NCI-H1930 (cell line): ENCODE measurements at places on chromosomes 12 and 14.

- DNase-seq = no peak
Measured at GRCh38 chr14:89171168-89171567, 245.9 kb downstream of the FOXN3 start.

- DNase-seq = no peak
Measured at GRCh38 chr14:22602862-22603261, 4.8 kb downstream of the ABHD4 start.

- DNase-seq = no peak
Measured at GRCh38 chr14:101362529-101363260, 198.6 kb upstream of the DIO3 start.

DNA sequence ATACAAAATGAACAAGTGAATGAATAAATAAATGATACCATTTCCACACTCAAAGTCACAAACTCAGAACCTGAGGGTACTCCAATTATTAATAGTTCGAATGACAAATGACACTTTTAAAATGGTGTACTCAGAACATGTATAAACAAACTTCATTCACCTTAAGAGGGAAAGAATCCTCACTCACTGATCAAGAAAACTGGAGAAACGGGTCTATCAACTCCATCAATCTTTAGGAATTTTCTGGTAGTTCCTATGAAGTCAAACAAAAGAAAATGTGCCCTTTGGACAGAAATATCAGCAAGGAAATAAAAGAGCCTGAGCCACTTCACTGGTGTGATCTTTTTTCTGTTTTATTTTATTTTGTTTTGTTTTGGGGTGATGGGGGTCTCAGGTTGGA lies 5.2 kb upstream of the NRDE2 start:
- no peak for DNase-seq

DNA sequence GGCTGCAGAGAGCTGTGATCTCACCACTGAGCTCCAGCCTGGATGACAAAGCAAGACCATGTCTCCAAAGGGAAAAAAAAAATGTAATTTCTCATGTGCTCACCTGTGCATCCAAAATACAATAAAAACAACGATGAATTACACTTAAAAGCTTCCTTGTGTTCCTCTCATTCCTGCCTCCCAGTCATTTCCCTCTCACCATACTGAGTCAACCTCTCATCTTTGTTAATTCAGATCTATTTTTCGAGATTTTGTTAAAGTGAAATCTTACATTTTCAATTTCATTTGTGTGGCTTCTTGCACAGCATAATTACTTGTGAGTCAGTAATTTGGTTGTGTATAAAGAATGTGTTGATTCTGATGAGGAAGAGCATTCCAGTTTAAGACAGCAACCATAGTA lies 1203.2 kb downstream of the TMEM121 start:
- DNase-seq = no peak

DNA sequence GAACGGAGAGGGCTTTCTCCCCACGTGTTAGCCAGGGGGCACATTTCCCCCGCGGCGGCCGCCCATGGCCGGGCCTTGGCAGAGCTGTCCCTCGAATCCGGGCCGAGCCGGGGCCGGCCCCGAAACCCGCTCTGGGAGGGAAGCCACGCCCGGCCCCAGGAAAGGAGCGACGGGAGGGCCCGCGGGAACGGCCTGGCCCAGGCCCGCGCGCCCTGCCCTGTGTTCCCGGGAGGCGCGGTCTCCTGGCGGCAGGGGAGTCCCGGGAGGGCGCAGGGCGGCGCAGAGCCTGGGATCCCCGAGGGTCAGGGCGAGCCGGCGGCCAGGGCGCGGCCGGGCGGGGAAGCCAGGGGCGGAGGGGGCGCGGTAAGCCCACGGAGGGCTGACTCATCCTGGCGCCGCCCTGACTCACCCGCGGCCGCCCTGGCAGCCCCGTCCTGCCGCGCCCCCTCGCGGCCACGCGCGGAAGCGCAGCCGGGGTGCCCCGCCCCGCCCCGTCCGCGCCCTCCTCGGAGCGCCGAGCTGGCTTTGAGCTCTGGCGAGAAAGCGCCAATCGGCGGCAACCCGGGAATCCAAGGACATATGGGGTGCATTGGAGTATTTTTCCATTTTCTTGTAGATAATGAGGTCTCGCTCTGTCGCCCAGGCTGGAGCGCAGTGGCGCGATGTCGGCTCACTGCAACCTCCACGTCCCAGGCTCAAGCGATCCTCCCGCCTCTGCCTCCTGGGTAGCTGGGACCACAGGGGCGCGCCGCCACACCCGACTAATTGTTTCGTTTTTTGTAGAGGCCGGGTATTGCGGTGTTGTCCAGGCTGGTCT lies 31.8 kb upstream of the PLEKHG6 start:
- DNase-seq = peak; percentile 66

DNA sequence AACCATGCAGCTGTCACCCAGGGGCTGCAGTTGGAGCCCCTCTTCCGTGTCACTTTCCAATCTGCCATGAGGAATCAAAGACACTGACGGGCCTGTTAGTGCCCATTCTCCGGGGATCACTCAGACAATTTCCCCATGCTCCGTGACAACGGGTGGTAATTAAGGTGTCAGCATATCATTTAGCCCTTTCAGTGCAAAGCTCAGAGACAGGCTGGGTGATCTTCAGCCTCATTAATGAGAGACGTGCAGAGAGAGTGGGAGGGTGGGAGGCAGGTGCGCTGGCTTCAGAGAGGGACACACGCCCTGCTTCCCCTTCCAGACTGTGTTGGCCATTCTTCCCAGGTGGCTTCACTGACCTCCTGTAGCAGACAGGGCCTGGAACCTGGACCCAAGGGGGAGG lies 58.7 kb downstream of the MVK start:
- DNase-seq = no peak

GRCh38 chr14:105340821-105341733 lies 26.5 kb downstream of the PACS2 start:
- DNase-seq = no peak

DNA sequence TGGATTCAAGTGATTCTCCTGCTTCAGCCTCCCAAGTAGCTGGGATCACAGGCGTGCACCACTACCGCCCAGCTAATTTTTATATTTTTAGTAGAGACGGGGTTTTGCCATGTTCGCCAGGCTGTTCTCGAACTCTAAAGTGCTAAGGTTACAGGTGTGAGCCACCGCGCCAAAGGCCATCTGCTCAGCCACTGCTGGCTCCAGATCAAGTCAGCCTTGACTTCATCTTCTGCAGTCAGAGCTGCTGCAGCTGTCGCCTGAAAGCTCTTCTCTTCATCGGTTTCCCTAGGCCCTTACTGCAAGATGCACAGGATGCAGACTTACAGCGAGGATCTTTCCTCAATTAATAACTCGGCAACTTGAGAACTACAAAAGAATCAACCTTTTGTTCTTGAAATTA lies 66.8 kb downstream of the CLIP1 start:
- DNase-seq = no peak

- DNase-seq = no peak
Measured at GRCh38 chr14:79856381-79856780, 354.9 kb downstream of the DIO2 start.

GRCh38 chr12:85076688-85077430 lies 40.7 kb downstream of the LRRIQ1 start:
- peak; percentile 35 for DNase-seq

- no peak for DNase-seq
Measured at GRCh38 chr14:65588426-65589140, 176.1 kb downstream of the FUT8 start.

- DNase-seq = no peak
Measured at GRCh38 chr14:79502136-79502750, 709.1 kb downstream of the DIO2 start.

DNA sequence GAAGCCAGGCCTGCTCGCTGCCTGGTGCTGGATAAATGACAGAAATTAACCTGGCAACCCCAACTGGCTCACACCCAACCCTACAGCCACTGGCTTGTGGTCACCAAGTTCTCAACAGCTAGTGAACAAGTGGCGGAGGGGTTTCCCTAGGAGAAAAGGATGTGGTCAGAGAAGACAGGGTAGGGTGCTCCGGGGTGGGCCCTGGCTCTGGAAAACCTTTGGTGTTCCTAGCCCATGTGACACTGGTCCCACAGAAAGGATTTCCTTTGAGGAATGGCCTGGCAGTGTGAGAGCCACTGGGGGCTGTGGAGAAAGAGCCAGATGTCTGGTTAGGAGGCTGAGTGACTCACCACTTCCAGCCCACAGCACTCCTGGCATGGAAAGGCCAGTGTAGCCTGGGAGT lies 8.7 kb downstream of the SYNE3 start:
- DNase-seq = no peak

DNA sequence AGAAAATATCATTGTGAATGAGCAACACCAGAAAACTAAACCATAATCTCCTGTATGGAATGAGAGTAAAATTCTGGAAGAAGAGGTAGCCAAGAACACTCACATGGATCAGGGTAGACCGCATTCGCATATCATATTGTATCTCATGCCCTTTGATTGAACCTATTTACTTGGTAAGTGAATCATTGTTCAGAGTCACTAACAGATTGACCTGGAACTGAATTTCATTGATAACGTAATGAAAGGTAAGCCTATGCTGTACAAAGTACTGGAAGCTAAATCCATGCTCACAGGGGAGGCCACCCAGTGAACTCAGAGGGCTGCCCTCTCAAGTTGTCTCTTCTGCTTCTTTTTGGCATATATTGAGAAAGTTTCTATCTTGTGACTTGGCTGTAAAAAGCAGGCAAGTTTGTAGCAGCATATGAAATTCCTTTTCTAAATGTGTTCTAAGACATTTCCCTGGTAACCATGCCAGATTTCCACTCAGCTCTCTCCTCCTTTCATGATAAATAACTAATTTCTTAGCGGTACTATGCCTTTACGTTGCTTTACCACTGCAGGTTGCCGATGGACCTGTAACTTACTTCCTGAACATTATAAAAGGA lies 91.4 kb downstream of the PLCZ1 start:
- no peak for DNase-seq

DNA sequence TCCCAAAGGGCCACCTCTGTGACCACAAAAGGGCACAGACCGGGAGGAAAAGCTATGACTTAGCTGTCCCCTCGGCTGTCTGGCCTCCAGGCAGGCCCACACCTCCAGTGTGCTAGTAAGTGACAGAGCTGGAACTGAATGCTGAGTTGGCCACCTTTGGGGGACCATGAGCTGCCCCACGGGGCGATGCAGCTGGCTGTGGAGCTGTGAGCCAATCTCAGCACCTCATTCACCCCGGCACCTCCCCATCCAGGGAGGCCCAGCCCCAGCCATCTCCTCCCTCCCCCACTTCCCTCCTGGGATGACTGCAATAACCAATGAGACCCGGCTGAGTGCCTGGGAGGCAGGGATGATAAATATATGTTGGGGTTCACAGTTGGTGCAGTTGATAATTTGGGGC lies 12.2 kb upstream of the TESC start:
- DNase-seq = no peak

- no peak for DNase-seq
Measured at GRCh38 chr14:105383083-105383730, 15.1 kb upstream of the TEX22 start.

GRCh38 chr14:61103541-61104339 lies 122.7 kb downstream of the SLC38A6 start:
- no peak for DNase-seq

GRCh38 chr12:8648576-8649205 lies 13.9 kb downstream of the MFAP5 start:
- DNase-seq = no peak

DNA sequence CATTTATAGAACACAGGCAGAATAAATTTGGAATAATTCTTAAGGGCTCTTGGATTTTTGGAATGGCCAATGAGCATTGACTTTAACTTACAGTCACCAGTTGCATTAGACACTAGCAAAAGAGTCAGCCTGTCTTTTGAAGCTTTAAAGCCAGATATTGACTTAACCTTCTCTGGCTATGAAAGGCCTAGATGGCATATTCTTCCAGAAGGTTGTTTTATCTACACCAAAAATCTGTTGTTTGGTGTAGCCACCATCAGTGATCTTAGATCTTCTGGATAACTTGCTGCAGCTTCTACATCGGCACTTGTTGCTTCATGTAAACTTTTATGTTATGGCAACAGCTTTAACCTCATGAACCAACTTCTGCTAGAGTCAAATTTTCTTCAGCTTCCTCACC lies 10.4 kb downstream of the PCNX1 start:
- DNase-seq = no peak

DNA sequence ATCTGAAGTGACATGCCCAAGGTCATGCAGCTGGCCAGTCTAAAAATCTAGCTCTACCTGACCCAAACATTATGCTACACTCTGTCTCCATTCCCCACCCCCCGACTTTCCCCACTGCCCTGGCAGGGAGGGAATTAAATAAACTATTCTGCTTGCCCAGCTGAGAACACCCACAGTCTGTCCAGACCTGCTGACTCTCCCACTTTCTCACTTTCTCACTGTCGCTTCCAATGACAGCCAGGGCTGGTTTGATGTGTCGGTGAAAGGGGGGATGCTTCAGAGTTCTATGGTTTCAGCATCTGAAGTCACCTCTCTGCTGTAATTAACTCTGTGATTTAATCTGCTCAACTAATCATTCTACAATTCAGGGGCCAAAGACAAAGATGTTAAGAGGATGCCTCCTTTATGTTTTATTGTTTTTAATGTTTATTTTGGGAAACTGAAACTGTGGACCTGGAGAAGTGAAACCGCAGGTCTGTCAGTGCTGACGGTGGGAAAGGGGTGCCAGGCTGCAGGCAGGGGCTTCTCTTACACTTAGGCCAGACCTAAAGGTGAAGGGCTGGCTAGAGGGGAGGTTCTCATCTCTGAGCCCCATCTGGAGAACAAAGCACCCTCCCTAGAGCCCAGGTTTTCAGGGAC lies 8.1 kb upstream of the MSI1 start:
- DNase-seq = no peak

DNA sequence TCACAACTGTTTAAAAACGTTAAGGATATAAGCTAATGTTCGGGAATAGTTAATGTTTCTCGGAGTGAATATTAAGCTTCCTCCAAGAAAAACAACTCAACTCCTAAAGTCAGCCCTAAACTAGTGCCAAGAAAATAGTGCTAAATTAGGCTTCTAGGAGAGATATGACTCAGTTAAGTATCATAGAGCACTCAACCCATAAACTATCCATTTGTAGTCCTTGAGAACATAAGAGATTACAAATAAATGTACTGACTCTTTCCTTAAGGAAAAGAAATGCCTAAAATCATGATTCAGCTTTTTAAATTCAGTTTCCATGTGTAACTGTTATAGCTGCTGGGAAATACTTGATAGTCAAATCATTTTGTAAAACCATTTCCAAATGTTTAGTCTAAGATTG lies 117.1 kb downstream of the HMGA2 start:
- DNase-seq = no peak

DNA sequence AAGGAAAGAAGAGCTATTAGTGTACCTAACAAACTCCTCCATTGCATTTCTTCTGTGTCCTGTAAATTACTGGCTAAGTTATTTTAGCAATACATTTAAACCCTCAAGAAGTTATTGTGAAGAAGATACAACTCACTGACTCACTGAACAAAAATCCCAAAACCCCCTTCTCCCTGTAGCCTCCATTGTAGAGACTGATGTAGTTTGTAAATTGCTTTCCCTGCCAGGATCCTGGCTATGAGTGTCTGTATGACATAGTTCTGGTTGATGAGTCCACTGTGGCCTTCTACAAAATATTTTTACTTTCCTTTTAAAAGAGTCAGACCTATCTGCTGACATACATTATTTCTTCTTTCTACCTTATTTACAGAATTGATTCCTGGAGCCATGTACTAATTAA lies 155.6 kb downstream of the SLC6A15 start:
- no peak for DNase-seq

- DNase-seq = no peak
Measured at GRCh38 chr12:109797905-109798669, 35.1 kb downstream of the TRPV4 start.
